Transverse colon (tissue), 4 donors: ENCODE measurements at places on chromosomes 7 and 10.

- no peak for DNase-seq
Observed at GRCh38 chr10:16863766-16864165, 46.5 kb upstream of the RSU1 start.

DNA sequence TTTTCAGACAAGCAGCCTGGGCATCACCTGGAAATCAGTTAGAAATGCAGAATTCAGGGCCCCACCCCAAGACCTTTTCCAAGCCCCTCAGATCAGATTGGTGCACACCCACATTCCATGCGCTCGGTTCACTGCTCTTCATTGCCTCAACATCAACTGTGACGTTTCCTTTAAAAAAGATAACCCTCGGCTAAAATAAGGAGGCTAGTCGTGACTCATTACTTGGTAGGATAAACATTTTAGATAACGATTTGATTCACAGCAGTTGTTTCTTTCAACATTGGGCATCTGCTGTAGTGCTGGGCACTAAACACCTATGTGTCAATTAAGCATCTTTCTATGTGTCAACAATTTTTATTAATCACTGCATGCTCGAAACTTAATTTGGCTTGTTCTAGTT, 191.1 kb upstream of the LRGUK start:
- DNase-seq = no peak

GRCh38 chr7:139049111-139049510, 13.3 kb upstream of the ZC3HAV1L start:
- no peak for DNase-seq

DNA sequence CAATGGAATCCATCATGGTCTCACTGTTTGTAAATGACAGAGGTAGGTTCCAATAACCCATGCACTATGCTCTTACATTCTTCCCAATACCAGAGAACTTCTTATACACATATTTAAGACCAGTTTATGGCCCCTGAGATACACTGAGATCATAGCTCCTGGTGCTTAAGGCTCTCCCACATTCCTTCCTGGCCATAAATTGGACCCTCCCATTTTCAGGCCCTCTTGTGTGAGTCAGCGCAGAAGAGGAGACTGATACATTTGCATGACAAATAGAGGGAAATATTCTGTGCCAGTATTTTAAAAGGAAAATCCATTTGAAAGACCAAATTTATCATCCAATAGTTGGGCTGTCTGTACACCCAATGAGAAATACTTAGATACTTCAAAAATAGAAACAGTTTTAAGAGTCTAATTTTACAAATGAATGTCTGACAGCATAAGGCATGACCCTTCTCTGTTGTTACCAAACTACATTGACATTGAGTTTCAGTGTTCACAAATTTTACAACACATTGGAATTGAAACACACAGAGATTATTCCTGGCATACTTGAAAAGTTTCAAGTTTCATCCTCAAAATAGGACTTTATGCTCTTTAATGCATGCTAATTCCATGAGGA, 35.3 kb downstream of the SLC16A9 start:
- DNase-seq = peak; percentile 58

- no peak for DNase-seq
Observed at GRCh38 chr7:85229544-85229943, 42.7 kb upstream of the SEMA3D start.

GRCh38 chr10:95539560-95540284, 21.4 kb downstream of the SORBS1 start:
- no peak for DNase-seq

- no peak for DNase-seq
Observed at GRCh38 chr10:95423164-95424005, 132.6 kb upstream of the PDLIM1 start.

GRCh38 chr7:17968791-17969715, 28.8 kb upstream of the SNX13 start:
- DNase-seq = no peak

DNA sequence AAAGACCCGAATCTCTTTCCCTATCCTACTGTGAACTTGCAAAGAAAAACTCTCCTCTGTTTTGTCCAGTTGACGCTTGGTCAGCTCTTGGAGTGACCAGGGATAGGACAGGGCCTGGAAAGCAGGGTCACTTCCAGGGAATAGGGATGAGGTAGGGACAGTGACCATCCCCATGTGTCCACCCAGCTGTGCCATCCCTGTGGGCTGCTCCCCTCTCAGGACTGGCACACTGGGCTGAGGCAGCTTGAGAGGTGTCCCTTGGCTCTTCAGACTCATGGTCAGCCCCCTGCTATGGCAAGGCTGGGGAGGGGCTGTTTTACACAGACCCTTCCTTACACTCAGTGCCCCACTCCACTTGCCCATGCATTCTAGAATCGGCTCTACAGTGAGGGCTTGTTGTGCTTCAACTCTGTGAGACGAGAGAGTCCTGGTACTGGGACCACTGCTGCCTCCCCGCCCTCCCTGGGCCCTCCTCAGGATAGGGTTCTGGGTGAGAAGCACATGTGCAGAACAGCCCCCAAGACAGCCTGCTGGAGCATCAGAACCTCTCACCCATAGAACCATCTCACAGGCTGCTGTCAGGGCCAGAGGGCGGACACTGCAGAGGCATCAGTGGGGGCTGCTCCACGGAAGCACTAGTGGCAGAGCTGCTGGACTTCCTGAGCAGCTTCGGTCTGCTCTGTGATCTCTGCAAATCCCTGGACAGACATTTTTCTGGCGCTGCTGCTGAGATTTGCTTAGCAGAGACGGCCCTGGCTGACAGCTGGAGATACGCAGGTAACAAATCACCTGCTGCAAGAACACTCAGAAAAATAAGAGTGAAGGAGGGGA, 202.8 kb upstream of the CXCL12 start:
- DNase-seq = no peak

- no peak for DNase-seq
Observed at GRCh38 chr10:69490876-69491275, 39.6 kb downstream of the TSPAN15 start.

DNA sequence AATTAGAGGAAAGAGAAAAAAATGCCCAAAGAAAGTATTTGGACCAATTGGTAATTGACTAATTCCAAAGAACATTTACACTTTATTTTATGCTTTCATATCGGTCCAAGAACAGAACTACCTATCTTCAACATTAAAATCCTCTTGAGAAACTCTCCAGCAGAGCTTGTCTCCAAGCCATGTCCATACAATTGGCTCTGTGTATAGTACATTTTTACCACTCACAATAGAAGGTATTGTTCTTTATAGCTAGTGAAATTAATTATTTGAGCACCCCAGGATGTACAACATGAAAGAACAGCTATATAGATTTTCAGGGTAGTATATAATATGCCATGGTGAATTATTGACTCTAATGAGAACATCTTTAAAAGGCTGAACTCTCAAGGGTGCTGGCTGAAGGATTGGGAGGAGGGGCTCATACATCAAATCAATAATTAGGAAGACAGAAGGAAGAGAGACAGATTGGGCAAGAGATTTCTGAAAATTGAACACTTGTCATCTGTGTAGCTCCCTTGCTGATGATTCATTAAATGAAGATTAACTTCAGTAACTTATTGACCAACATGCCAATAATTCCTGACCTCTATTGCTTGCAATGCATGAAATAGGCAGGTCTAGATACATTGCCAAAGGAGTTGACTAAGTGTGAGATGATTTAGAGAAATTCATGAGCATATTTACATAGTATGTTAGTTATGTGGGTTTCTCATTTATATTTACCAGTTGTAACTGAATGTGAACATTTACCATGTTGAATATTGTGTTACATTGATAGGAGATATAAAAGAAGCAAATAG, 249.7 kb downstream of the MTERF1 start:
- no peak for DNase-seq

- DNase-seq = no peak
Observed at GRCh38 chr10:87635498-87636312, 24.0 kb upstream of the PAPSS2 start.

DNA sequence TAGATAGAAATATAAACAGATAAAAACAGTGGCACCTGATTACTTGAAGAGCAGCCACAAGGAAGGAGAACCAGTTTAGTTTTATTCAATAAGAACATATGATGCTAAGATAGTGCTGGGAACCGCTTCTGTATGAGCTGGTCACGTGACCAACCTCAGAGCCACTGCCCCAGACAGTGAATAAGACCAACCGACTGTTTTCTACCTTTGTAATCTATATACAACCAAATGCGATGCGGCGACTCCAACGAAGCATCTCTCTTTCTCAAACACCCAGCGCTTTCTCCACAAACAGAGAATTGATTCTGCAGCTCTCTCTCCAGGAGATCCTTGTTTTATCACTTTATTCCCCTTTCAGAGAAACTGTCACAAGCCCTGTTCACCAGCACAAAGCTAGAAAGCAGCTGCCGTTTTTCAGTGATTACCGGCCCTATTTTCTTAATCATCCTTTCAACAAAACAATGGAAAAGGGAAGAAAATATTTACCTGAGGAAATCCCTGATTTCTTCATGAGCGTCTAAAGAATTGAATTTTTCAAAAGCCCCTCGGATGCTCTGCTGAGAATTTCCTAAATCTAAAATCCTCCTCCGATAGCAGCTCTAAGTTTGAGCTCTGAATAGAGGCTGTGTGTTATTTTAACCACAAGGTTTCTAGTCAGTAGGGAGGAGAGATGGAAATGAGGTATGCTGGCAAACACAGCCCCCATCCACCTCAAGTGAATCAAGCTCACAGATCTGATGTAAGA, 55.7 kb upstream of the JCAD start:
- DNase-seq = no peak

DNA sequence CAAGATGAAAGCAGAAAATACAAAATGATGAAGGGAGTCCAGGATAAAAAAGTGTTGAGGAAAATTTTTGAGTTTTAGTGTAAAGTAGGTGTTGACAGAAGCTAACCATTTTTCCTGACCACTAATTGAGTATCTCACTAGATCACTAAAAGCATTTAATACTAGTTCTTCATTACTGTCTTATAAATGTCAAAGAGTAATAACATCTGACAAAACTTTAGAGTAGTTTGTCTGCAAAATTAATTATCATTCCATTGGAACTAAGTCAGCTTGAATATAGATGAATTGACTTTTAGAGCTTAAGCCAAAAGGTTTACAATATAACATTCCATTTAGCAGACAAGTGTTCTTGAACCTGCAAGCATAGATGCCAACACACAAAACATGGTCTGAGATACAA, 232.9 kb downstream of the FOXP2 start:
- DNase-seq = no peak

DNA sequence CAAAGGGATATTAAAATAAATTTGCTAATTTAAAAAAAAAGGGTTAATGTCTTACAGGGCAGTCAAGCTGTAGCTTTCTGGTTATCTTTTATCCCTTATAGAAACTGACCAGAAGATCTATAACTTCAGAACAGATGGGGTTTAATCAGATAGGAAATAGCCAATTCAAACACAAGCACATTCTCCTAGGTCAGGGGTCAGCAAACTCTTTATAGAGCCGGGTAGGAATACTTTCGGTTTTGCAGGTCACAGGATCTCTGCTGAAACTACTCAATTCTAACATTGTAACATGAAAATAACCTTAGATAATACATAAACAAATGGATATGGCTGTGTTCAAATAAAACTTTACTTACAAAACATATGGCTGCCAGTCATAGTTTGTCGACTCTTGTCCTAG, 479.8 kb downstream of the ADRA2A start:
- DNase-seq = no peak

DNA sequence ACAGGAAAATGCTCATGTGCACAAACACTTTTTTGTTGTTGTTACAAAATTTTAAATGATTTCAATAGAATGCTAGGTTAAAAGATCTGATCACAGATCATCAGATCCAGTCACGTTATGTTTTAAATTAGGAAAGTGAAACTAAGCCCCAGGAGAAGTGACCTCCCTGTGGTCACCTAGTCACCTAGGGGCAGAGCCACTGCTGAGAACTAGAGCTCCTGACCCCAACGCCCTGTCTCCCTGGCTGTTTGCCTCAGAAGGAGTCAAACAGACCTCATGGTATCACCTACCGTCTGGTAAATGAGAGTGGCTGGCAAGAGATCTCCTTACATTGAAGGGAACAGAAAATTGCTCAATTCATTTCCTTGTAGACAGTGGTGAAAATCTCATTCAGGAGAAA, 447.3 kb downstream of the ADRA2A start:
- DNase-seq = no peak

DNA sequence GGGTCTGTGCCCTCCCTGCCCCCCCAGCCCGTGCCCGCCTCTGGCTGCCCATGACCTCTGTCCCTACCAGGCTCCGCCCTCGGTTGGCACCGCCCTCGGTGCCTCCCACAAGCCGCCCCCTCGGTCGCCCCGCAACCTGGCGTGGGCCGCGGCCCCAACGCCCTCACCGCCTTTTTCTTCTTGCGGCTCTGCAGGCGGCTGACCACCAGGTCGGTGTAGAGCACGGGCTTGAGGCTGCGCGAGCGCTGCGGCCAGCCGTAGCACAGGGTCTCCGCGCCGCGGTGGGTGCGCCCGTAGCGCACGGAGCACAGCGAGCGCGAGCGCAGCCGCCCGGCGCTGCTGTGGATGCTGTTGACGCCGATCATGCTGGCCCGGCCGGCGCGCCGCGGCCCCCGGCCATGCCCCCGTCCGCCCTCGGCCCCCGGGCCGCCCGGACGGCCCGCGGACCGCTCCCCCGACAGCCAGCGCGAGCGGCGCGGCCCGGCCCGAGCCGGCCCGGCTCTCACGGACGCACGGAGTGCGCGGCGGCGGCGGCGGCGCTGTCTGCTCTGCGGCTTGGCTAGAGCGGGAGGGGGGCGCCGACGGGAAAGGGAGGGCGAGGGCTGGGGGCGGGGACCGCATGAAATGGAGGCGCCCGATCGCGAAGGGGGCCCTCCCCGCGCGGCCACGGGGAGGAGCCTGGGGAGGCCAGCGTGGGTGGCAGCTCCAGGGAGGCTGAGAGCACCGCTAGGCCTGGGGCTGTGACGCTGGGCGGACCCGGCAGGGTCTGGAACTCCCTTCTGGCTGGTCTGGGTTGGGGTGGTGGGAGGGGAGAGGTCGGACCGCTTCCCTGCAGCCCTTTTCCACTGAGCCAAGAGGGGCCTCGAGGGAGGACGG, 9.6 kb downstream of the PSD start:
- peak; percentile 64 for DNase-seq

DNA sequence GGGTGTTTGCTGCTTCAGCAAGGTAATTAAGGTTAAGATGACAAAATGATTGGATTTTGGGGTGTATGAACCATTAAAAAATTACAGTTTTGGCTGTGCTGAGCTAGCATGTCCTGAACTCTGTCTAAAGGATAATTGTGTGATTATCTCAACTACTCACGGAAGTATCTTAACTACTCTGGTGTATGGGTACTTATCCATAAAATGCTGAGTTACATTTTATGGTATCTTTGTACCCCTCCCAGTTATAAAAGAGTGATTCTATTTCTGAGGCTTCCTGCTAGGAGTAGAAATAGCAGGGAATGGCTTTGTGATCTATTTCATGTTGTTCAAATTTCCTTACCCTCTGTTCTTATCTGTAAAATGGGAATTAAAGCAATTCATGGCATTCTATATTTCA, 22.6 kb downstream of the CYP2C18 start:
- no peak for DNase-seq
